Sciatic nerve (tissue), 2 donors: ENCODE measurements at places on chromosomes 12 and 14. TPM values are rescaled to one million over a fixed set of nuclear protein-coding genes. Genes with fewer than 3 reads are reported as not detected.

The EIF2S3B gene
- total RNA-seq = 0.62 TPM

DNA sequence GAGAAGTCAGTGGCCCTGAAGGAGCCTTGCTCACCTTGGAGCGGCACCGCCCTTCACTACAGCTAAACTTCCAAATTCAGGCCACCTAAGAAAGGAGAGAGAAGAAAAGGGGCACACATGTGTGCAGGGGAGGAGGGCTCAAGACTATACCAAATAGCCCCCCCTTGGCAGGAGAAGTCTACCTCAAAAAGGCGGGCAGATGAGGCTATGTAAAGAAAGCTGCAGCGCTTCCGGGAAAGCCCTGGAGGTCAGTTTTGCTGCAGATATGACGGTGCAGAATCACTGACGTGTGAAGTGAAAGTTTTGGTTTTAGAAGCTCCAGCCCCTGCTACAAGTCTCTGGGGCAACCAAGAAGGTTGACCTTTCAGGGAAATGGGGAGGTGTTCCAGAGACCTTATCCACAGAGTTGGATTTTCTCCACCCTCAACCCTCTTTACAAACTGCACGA is 48.2 kb upstream of the PNMA1 start:
- DNase-seq = no peak

GRCh38 chr12:1781772-1782171 is 38.6 kb upstream of the LRTM2 start:
- no peak for DNase-seq

DNA sequence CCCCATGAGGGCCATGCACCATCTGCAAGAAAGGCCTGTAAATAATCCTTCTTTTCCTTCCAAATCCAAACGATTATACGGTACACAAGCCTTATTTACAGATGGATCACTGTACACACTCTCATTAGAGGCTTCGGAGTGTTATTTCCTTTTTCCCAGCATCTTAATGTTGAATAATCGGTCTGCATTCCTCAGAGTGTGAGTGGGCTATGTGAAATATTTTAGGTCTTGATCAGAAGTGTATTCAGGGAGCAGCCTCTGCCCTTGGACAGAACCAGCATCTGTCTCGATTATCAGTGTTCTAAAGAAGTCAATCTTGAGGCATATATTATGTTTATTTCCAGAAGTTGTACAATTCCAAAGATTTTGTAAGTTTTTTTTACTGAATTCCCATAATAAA is 340.6 kb downstream of the SEC23A start:
- no peak for DNase-seq

DNA sequence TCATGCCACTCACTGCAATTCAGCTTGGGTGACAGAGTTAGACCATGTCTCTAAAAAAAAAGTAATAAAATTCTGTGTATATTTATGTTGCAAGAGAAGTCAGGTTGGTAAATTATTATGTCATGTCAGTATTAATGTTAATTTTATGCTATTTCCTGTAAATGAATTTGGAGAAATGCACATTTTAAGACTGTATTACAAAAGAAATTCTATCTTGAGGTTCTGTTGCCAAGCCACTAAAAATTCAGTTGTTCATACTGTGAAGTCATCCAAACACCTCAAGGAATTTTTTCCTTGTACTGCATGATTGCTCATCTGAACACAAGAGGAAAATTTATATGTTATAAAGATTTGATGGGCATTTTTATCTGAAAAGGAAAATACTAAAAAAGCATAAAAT is 23.3 kb upstream of the HMGA2 start:
- DNase-seq = no peak

- DNase-seq = no peak
These were observed 172.8 kb upstream of the LMNTD1 start for GRCh38 chr12:25725931-25726330.

- no peak for DNase-seq
These were observed 13.3 kb upstream of the TCP11L2 start for GRCh38 chr12:106289196-106289681.

GRCh38 chr14:36940476-36940875 is 231.9 kb downstream of the SLC25A21 start:
- DNase-seq = no peak

- DNase-seq = peak; percentile 64
These were observed 27.2 kb upstream of the GPR132 start for GRCh38 chr14:105092171-105093037.

The SIX4 gene
- 2.2 TPM for total RNA-seq

GRCh38 chr14:51018521-51018920 is 74.2 kb upstream of the PYGL start:
- DNase-seq = no peak

DNA sequence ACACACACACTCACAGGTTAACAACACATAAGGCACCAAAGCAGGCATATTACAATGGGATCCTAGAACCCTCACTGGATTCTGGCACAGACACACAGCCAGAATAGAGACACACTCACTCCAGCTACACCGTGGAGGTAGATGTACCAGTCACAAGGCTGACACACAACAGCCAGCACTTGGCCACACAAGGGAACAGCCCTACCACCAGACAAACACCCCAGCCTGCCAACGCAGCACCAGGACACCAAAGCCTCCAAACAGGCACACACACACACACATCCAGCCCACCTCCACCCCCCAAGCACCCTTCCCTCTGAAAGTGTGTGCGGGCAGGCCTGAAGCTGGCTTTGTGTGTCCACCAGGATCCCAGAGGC is 10.9 kb upstream of the ITGB7 start:
- no peak for DNase-seq

- DNase-seq = peak; percentile 59
These were observed 2.9 kb downstream of the MMP17 start for GRCh38 chr12:131830914-131831571.

The ACOT6 gene
- total RNA-seq = not detected

GRCh38 chr14:98651037-98651436 is 621.0 kb downstream of the BCL11B start:
- no peak for DNase-seq

The SCNN1A gene
- 16.8 TPM for total RNA-seq

GRCh38 chr14:56341766-56342493 is 223.7 kb downstream of the PELI2 start:
- DNase-seq = no peak

The TBX5 gene
- total RNA-seq = not detected

DNA sequence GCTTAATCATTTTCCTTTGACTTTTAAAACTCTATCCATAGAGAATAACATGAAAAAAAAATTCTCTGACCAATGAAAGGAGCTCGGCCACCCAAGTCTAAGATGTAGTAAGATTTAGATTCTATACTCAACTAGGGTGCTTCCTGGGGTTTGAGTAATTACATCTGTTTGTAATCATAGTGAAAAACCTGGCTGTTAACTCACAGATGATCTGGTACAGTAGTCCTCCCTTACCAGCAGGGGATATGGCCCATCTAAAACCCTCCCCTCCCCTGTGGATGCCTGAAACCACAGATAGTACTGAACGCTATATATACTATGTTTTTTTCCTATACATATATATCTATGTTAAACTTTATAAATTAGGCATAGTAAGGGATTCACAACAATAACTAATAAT is 89.2 kb downstream of the DAAM1 start:
- DNase-seq = no peak

GRCh38 chr12:114347861-114348260 is 58.1 kb downstream of the TBX5 start:
- no peak for DNase-seq

DNA sequence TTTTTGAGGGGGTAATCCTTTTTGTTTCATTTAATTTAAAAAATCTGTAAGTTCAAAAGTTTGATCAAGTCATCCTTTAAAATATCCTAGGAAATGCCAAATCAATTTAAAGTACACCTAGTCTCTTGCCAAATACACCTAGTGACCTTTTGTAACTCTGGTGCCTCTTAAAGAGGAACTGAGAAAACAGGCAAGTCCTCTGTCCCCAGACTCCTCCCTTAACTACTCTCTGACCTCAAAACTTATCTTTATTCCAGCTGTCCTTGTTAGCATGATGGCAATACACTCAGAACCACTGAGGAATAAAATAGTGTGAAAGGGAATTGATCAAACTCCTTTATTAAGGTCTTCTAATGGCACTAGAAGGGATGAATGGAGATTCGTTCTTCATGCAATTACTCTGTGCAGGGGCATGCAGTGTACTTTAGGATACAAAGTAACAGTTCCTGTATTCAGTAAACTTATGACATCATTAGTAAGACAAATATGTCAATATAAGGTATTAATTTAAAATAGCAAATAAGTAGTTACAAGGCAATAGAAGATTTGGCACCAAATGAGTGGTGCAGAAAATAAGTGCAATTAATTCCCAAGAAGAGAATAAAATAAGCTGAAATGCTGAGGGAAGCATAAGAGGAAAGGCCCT is 3.3 kb downstream of the FAR2 start:
- DNase-seq = no peak

The ASB2 gene
- total RNA-seq = 1.4 TPM

DNA sequence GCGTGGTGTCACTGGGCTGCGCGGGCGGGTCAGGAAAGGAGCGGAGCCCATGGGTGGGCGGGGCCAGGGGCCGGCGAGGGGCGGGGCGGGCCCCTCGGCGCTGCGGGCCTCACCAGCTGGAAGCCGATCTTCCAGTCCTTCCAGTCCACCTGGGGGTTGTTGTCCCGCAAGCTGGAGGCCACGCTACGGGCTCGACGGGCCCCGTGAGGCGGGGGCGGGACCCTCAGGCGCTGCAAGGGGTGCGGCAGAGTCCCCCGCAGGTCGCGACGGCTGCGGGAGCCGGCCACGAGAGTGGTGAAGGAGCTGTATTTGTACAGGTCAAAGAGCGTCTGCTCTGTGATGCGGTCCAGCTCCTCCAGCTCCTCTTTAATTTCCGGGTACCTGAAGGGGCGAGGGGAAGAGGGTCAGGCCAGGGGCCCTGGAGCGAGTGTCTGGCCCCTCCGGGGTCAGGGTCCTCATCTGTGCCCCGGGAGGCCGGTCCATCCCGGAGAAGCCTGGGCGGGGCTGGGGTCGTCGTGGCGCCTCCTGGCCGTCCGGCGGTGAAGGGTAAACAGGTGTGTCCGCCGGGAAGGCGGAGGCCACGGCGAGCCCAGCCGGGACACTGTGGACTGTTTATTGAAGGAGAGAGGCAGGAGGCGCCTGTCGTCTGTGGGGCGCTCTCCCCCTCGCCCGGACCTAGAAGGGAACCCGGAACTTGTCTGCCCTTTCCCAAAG is 11.9 kb downstream of the SCNN1A start:
- peak; percentile 85 for DNase-seq

DNA sequence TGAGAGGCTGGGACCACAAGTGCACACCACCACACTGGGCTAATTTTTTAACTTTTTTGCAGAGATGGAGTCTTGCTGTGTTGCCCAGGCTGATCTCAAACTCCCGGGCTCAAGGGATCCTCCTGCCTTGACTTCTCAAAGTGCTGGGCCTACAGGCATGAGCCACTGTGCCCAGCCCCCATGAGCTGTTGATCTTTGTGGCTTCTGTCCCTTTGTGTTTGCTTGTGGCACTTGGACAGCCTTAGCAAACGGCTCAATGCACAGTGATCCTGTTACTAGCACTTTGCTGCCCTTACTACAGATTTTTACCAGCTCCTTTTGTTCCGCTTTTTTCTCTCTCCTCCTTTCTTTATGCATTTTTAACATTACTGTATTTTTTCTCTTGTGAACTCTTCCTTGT is 25.3 kb upstream of the EVL start:
- no peak for DNase-seq

DNA sequence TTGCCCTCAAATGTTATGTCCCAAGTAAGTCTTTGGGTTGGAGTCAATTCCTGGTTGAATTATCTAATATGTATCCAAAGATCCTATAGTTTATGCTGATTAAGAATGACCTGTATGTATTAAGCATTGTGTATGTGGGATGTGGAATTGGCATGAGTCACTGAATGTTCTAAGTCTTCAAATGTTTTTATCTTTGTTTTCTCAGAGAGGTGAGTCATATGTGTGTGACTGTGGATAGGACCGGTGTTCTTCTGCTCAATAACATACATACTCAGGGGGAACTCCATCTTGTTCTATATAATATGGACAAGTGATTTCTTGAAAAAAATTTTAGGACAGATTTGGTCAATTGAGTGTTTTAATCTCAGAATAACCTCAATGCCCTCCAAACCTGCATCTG is 57.9 kb downstream of the NAV3 start:
- no peak for DNase-seq

The GDF3 gene
- 1.3 TPM for total RNA-seq

GRCh38 chr12:42039577-42039976 is 105.1 kb downstream of the GXYLT1 start:
- no peak for DNase-seq

DNA sequence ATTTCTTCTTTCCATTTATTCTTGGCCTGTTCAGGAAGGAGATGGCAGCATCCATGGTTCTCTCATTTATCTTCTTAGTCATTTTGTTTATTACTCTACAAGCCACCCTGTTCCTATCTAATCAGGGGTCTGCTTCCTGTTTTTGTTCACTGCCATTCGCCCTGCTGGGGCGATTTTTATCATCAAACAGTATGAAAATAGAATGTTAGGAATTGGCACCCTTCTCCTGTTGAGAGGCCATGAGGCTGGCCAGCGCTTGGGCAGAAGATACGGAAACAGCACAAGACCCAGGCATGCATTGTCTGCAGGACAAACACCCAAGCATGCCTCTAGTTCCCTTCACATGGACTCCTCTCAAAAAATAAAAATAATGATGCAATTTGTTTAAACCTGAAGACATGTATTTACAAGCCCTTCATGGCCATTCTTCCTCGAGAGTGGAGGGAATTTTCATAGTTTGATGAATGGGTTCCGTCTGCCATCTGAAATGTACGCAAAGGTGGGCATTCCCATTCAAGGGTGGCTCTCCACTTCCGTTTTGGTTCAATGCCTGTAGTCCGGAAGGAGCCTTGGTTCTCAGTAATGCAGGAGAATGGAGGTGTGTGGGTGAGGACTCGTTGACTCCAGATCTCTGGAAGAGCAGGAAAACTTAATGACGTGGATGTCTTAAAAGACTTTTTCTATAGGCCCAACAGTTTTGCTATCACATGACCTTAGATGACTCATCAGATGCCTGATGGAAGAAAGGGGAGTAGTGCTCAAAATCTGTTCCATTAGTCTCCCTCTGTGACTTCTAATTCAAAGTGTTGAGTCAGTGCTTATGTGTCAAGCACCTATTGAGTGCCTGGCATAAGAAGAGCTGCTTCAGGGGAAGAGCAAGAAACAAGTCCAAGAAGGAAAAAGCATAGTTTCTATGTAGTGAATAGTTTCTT is 252.4 kb upstream of the TBX3 start:
- no peak for DNase-seq

The ACSM4 gene
- total RNA-seq = not detected

- no peak for DNase-seq
These were observed 163.6 kb downstream of the RIMBP2 start for GRCh38 chr12:130552483-130552996.

GRCh38 chr12:129901254-129901653 is 2.6 kb downstream of the TMEM132D start:
- DNase-seq = no peak

- DNase-seq = no peak
These were observed 21.6 kb downstream of the TMTC2 start for GRCh38 chr12:82708061-82708879.

The CKB gene
- total RNA-seq = 69.1 TPM

GRCh38 chr12:132140918-132141841 is 2.9 kb downstream of the DDX51 start:
- DNase-seq = no peak

DNA sequence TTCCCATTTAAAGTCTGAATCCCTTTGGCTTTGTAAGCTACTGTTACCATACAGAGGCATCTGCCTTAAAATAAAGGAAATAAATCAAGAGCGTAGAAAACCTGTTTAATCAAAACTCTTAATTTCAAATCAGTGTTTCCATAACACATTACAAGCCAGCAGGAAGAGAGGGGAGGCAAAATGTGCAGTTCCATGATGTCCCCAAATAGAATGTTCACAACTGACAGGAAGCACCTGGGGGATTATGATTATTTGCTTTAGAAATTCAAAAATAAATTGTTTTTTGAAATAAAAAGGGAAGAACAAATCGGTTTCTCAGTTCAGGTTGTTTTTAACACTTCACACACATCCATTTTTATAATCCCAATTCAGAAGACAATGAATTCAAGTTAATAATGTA is 21.4 kb downstream of the SOCS2 start:
- DNase-seq = no peak
